ENCODE measurements at places on chromosomes 3 and 15.

DNA sequence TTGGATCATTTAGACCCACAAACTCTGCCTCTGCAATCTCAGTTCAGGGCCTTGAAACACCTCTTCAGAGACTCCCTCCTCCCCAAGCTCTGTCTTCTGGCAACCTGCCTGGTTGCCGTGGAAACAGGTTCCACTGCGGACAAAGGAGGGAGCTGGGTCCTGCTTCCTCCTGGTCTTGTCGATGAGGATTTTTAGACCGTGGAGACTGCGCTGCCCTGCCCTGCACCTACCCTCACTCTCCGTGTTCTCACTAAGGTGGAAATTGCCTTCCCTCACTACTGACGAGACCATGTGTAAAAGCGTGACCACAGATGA is at the start of gene RTP1:
RTP1 (plus strand) TSS at position 152 of the 315 bp plus-strand sequence; CDS start at position 182, 30 bp downstream.
- DNase-seq: no peak

DNA sequence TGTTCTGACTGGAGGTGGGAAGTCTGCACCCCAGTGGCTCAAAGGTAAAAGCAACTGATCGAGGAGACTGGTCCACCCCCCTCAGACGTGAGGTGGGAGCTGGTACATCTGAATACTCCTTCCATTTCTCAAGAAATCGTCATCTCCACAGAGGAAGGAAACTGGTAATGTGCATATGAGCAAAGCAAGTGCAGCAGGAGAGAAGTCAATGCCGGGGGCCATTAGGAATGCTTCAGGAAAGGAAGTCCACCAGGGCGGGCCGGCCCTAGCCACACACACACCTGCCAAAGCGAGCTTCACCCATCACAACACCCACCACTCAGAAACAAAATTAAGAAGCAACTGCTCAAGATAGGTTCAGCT is 8.5 kb downstream of the TBC1D2B start:
- no peak for DNase-seq

DNA sequence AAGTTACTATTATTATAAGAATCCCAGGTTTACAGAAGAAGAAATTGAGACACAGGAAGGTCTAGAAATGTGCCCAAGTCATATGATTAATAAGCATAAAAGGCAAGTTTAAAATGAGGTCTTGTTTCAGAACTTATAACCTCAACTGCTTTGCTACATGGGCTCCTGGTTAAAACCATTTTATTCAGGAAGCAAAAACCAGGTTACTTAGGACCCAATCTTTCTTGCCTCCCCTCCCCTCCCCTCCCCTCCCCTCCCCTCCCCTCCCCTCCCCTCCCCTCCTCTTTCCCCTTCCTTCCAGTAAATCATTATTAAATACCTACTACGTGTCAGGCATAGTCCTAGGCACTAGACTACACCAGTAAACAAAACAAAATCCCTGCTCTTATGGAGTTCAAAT is 93.9 kb downstream of the NAALADL2 start:
- DNase-seq: no peak

- no peak for DNase-seq
These were observed 3.1 kb downstream of the STAG1 start for GRCh38 chr3:136749091-136749490.

- DNase-seq: peak; percentile 96
These were observed 40.1 kb downstream of the CDCP1 start for GRCh38 chr3:45105855-45106671.

GRCh38 chr3:87727783-87728182 is 331.0 kb downstream of the CGGBP1 start:
- DNase-seq: no peak

- no peak for DNase-seq
These were observed 9.2 kb upstream of the TRAK1 start for GRCh38 chr3:42081838-42082473.

DNA sequence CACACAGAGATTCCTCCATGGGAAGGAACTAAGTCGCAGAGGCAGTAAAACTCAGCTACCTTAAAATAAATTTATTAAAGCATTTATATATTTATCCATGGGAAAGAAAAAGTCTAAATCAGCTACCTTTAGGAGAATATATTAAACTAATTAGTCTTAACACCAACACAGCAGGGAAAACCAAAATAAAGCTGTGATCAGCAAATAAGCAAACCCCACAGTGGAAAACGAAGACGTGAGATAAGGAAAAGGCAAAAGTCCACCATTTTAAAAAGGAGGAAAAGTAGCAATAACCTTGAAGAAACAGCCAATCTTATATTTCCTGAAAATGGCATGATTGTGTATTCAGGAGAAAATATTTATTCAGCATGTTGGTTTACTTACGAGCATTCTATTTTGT is 473.0 kb upstream of the ROBO2 start:
- no peak for DNase-seq

- peak; percentile 75 for DNase-seq
These were observed 71.5 kb upstream of the ADAMTSL3 start for GRCh38 chr15:83582381-83582780.

- DNase-seq: no peak
These were observed 338.8 kb downstream of the RBMS3 start for GRCh38 chr3:29619676-29620075.

DNA sequence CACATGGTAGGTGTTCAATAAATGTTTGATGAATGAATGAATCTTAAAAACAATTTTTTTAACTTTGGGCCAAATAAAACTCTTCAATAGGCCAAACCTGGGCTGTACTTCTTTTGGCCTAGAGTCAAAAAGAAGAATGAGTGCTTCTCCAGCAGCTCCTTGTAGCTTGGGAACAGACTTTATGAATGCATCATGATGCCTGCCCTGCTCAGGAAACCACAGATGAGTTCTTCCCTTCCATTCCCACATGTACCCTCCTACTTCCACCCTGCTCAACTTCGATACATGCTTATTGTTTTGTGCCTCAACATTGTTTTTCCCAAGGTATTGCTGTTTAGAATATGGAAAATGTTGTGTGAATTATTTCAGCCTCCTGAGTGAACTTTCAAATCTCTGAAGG is 87.0 kb downstream of the FILIP1L start:
- DNase-seq: no peak

- no peak for DNase-seq
These were observed 69.7 kb upstream of the SPRED1 start for GRCh38 chr15:38182900-38183299.

GRCh38 chr15:101528108-101528916 is 38.8 kb upstream of the PCSK6 start:
- no peak for DNase-seq

DNA sequence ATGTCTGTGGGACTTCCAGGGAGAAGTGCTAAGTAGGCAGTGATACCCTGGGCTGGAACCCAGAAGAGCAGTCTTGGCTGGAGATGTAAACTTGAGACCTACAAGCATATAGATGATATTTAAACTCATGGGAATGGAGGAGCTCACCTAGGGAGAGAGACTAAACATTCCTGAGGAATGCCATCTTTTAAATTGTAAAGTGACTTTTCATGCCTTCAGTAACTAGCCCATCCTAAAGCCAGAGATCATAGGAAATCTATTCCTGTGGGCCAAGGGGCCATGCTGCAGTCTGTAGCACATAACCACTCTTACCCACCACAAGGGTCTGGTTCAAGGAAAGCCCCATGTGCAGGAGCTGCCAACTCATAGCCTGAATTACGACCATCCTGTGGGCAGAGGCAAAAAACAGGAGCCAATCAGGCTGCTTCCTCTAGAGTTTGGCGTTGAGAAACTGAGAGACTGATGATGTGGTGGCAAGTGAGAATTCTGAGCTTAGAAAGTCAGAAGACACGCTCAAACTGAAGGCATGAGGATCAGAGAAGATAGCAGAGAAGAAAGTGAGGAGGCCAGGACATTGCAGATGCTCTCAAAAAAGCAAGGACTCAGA is 37.5 kb downstream of the CTDSPL start:
- no peak for DNase-seq

GRCh38 chr3:130916507-130917167 is 22.8 kb downstream of the ATP2C1 start:
- DNase-seq: no peak

- no peak for DNase-seq
These were observed 4.6 kb upstream of the ANKRD63 start for GRCh38 chr15:40287505-40287904.

DNA sequence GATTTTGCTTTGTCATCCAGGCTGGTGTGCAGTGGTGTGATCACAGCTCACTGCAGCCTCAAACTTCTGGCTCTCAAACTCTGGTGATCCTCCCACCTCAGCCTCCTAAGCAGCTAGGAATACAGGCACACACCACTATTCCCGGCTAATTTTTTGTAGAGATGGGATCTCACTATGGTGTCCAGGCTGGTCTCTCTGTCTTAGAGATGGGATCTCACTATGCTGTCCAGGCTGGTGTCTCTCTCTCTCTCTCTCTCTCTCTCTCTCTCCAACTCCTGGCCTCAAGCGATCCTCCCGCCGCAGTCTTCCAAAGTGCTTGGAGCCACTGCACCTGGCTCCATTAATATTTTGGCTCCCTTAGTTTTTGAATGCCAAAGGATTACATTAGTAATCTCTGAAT is 17.7 kb downstream of the USF3 start:
- DNase-seq: no peak

DNA sequence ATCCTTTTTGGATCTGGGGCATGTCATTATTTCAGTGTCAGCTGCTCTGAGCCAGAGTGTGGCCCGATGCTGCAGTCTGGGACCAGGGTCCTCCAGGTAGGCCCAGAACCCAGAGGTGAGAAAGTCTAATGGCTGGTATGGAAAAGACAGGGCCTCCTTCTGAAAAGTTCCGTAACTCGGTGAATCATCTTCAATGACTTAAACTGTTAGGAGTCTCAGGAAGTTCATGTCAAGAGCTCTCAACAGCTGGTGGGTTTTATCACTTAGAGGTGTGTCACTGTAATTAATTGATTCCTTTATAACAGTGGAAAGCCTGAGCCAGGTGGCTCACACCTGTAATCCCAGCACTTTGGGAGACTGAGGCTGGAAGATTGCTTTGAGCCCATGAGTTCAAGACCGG is 28.5 kb upstream of the PDE8A start:
- peak; percentile 56 for DNase-seq

GRCh38 chr3:4827767-4828166 is 151.5 kb upstream of the BHLHE40 start:
- no peak for DNase-seq

- no peak for DNase-seq
These were observed 318.7 kb upstream of the SEMA6D start for GRCh38 chr15:47398594-47398993.

DNA sequence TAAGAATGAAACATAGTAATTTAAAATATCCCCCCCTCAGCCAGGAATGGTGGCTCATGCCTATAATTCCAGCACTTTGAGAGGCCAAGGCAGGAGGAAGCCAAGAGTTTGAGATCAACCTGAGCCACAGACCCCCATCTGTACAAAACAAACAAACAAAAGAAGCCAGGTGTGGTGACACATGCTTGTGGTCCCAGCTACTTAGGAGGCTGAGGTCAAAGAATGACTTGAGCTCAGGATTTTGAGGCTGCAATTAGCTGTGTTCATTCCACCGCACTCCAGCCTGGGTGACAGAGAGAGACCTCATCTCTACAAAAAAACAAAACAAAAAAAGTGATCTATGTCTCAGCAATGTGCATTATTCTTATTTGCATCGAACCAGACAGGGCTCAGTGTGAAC is 800.8 kb downstream of the MCTP2 start:
- no peak for DNase-seq

- DNase-seq: peak; percentile 1
These were observed 37.5 kb upstream of the CBLB start for GRCh38 chr3:105906345-105906744.

- DNase-seq: no peak
These were observed 160.5 kb upstream of the UMPS start for GRCh38 chr3:124569761-124570160.

GRCh38 chr3:100590114-100590839 is 19.1 kb upstream of the ADGRG7 start:
- peak; percentile 48 for DNase-seq

- DNase-seq: peak; percentile 45
These were observed 32.2 kb upstream of the FMN1 start for GRCh38 chr15:33226559-33227181.

All from fibroblast of lung (primary cell).